GM12878 (cell line): ENCODE measurements at places on chromosomes 1 and 21. TPM values are rescaled to one million over a fixed set of nuclear protein-coding genes. Genes with fewer than 3 reads are reported as not detected.

DNA sequence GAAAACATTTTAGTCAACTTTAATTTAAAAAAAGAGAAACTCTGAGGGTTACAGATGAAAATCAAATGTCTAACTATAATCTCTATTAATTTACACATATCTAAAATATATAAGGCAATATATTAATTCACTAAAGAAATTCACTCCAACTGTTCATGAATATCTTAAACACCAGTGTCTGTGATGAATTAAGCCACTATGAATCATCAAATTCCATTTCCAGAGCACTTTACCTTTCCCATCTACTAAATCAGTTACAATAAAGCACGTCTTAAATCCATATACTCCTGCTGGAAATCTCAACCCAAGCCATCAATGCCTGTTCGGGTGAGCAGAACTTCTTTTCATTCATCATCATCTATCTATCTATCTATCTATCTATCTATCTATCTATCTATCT lies 4.3 kb downstream of the TAF5L start:
- no peak overlapping the region for H3K4me3 ChIP-seq
- H3K36me3 ChIP-seq = no peaks in the 10 kb centered on the region
- no peak overlapping the region for H3K27ac ChIP-seq
- peaks cover 24% of the 10 kb centered on the region for H3K4me1 ChIP-seq
- no peak for DNase-seq

- 0 out of 2 replicates have a peak, but pooled peaks cover 7% of the 10 kb centered on the region for H3K4me1 ChIP-seq
- no peak overlapping the region for H3K27ac ChIP-seq
- no peaks in the 10 kb centered on the region for H3K36me3 ChIP-seq
- no peaks in the 10 kb centered on the region for H3K27me3 ChIP-seq
- no peak for DNase-seq
Observed at GRCh38 chr1:202798260-202798659, 10.0 kb downstream of the KDM5B start.

DNA sequence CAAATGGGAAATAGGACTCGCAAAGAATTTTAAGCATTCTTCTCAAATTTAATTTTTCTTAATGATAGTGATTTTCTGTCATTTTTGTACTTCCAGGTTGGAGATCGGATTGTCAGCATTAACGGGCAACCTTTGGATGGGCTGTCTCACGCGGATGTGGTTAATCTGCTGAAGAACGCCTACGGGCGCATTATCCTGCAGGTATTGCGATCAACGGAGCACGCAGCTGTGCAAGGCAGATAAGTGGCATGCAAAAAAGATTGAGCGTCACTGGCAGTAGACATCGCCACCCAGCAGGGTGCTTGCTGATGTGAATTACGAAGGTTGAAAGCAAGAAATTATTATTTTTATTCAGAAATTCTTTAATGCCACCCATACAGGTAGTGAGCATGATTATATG lies 65.9 kb upstream of the L1TD1 start:
- H3K4me3 ChIP-seq = no peak overlapping the region
- H3K4me1 ChIP-seq = no peaks in the 10 kb centered on the region
- H3K27ac ChIP-seq = no peak overlapping the region
- H3K36me3 ChIP-seq = no peaks in the 10 kb centered on the region

DNA sequence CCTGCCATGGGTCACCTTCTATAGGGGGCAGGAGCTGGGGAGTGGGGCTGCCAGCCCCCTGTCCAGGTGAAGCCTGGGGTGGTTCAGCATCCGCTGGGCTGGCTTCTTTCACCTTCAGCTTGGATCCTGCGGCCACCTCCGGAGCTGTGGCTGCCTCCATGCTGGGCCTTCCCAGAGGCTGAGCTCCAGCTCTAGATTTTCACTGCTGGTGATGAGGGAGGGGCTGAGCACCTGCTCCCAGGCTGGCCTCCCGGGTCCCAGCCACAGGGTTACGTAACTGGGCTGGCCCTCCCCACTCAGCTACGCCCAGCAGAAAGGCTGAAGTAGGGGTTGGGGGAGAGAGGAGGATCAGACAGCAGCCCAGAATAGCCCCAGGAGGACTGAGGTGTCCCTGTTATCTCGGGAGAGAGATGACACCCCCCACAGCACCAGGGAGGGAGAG lies at the start of gene MYBPHL:
Gene MYBPHL, minus strand, starts transcription at position 180 of the 442 bp plus-strand sequence. Its CDS starts 20 bp downstream, at position 160.
- no peaks in the 10 kb centered on the region; the same call in 1 of the 2 replicates for H3K27me3 ChIP-seq
- H3K4me1 ChIP-seq = no peaks in the 10 kb centered on the region
- no peak within 1 kb of the TSS for H3K4me3 ChIP-seq

SPAG17 gene
- not detected in 2 replicates for total RNA-seq

DNA sequence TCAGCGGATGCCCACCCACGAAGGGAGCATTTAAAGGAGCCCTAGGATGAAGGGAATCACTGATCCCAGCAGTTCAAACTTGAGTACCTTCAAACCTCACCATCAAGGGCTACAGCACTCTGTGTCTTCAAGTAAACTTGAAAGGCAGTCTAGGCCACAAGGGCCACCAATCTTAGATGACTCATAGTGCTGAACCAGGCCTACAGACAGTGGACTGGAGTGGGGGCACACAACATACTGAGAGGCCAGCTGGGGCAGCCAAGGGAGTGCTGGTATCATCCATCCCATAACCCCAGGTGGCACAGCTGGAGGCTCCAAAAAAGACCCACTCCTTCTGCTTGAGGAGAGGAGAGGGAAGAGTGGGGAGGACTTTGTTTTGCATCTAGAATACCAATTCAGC lies 345.4 kb downstream of the DUSP10 start:
- no peak for DNase-seq
- no peak overlapping the region for H3K27ac ChIP-seq
- no peaks in the 10 kb centered on the region for H3K4me1 ChIP-seq
- H3K36me3 ChIP-seq = no peaks in the 10 kb centered on the region

- no peak for DNase-seq
- H3K27me3 ChIP-seq = no peaks in the 10 kb centered on the region
- H3K27ac ChIP-seq = no peak overlapping the region
- H3K36me3 ChIP-seq = no peaks in the 10 kb centered on the region
- H3K4me3 ChIP-seq = no peak overlapping the region
- H3K4me1 ChIP-seq = peaks cover 10% of the 10 kb centered on the region
Observed at GRCh38 chr1:91889717-91890459, 3.9 kb upstream of the TGFBR3 start.

- no peak overlapping the region for H3K4me3 ChIP-seq
- no peak for DNase-seq
- H3K27me3 ChIP-seq = no peaks in the 10 kb centered on the region
- H3K4me1 ChIP-seq = no peaks in the 10 kb centered on the region
Observed at GRCh38 chr1:82226186-82226505, 425.4 kb downstream of the ADGRL2 start.

CYP4A22 gene
- total RNA-seq = not detected in 2 replicates

OR2T11 gene
- total RNA-seq = not detected in 2 replicates

DNA sequence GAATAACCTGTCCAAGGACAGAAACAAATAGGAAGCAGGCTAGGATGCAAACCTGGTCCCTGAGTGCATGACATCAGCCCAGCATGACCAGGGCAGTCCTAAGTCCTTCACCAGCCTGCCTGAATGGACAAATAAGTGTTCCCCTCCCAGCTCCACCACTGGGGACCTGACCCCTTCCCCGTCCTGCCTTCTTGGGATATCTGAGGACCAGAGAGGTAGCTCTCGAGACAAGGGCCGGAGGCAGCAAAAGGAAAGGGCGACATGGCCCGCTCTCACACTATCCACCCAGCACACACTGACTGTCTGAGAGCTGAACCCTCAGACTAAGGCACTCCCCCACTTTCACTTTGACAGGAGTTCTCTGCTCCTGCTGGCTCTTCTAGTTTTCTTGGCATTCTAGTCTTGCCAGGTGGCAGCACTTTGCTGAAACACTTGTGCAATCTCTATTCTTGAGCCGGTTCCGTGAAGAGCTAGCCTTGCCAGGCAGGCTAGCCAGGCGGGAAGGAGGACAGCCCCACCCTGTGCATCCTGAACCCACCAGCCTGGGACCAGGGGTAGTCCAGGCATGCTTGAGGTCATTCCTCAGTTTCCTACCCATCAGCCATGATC lies 251.1 kb upstream of the RAB4A start:
- DNase-seq = no peak
- H3K4me3 ChIP-seq = no peak overlapping the region
- no peaks in the 10 kb centered on the region for H3K36me3 ChIP-seq
- H3K27ac ChIP-seq = no peak overlapping the region

MAP3K21 gene
- total RNA-seq = 0.21 TPM in 2 replicates

DNA sequence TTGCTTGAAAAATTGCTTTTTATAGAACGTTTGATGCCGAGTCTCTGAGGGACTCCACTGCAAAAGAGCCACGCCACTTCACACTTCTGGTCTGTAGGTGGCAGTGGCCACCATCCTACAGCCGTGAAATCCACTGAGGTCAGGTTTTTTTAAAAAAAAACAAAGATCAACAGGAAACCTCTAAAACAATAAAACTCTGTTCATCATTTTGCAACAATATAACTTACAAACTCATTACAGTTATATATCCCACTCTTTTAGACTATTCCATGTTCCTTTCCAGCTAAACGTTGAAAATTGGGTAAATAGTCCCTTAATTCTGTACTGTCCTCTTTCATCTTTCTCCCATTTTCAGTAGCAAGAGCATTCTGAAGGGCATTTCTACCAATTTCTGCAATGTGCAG lies 64.6 kb upstream of the FMN2 start:
- H3K36me3 ChIP-seq = no peaks in the 10 kb centered on the region
- H3K27ac ChIP-seq = no peak overlapping the region
- no peak overlapping the region for H3K4me3 ChIP-seq
- H3K4me1 ChIP-seq = no peaks in the 10 kb centered on the region
- H3K27me3 ChIP-seq = no peaks in the 10 kb centered on the region

HES2 gene
- total RNA-seq = 0.32 and 1.0 TPM in 2 replicates

DNA sequence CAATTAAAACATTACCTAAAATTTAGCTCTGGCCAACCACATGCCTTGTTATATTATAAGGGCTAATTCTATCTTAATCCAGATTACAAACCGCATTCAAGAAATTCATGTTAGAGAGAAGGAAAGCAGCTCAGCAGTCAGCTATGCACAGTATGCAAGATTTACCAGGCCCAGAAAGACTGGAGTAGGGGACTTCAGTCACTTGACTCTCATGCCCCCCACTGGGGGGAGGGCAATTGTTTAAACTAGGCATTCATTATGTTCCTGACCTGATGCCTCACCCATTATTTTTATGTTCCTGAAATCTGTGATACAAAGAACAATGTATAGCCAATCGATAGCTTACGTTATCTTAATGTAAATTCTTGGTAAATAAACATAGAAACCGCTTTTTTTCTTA lies 96.9 kb downstream of the ZNF644 start:
- H3K36me3 ChIP-seq = no peaks in the 10 kb centered on the region
- DNase-seq = no peak
- no peak overlapping the region for H3K27ac ChIP-seq
- H3K4me1 ChIP-seq = peaks cover under 1% of the 10 kb centered on the region; the same call in 1 of the 2 replicates
- H3K4me3 ChIP-seq = no peak overlapping the region

MTF1 gene
- total RNA-seq = 19.2 and 20.4 TPM in 2 replicates

DNA sequence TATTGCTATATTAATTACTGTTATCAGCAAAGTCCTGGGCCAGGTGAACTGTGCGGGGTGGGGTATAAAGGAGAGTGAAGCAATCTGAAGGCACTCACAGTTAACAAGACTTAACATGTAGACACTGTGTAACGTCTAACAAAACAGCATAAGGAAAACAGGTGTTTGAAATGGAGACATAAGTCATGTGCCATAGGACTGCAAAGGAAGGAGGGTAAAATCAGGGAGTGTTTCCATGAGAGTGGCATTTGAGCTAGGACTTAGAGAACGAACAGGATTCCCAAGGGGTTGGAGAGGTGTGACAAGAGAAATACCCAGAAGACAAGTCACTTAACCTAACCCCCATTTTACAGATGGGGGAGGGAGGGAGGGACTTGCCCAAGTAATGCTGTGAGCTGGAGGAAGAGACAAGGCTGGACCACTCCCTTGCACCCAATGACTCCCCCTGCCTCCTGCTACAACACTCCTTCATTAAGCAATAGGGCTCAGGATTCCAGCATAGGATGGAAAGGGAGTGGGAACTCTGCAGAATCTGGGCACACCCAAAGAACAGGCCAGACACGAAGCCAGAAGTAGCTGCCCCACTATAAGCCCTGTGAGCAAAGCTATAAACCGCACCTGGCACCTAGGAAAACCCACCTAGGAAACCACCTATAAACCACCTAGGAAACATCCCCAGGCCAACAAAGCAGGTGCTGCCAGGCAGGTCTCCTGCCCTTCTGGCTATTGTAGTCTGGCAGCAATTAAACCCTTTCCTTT lies 6.6 kb downstream of the PEF1 start:
- H3K4me1 ChIP-seq = peaks cover 5% of the 10 kb centered on the region; the same call in 1 of the 2 replicates
- H3K27ac ChIP-seq = peak overlapping the region; percentile 27
- H3K4me3 ChIP-seq = no peak overlapping the region; the same call in 1 of the 2 replicates
- no peaks in the 10 kb centered on the region for H3K27me3 ChIP-seq

CR1L gene
- total RNA-seq = not detected in 2 replicates

- no peak overlapping the region; the same call in 1 of the 2 replicates for H3K27ac ChIP-seq
- peaks cover 2% of the 10 kb centered on the region; the same call in 1 of the 2 replicates for H3K36me3 ChIP-seq
- H3K4me1 ChIP-seq = no peaks in the 10 kb centered on the region; the same call in 1 of the 2 replicates
- no peak for DNase-seq
Observed at GRCh38 chr1:153881751-153882150, 41.0 kb downstream of the GATAD2B start.

SHISAL2A gene
- total RNA-seq = 0.56 and 0.67 TPM in 2 replicates

ABCG1 gene
- total RNA-seq = 11.2 and 12.4 TPM in 2 replicates

GRCh38 chr1:17108360-17108759 lies 10.9 kb downstream of the PADI2 start:
- H3K4me1 ChIP-seq = no peaks in the 10 kb centered on the region
- no peak overlapping the region for H3K27ac ChIP-seq
- DNase-seq = no peak

DNA sequence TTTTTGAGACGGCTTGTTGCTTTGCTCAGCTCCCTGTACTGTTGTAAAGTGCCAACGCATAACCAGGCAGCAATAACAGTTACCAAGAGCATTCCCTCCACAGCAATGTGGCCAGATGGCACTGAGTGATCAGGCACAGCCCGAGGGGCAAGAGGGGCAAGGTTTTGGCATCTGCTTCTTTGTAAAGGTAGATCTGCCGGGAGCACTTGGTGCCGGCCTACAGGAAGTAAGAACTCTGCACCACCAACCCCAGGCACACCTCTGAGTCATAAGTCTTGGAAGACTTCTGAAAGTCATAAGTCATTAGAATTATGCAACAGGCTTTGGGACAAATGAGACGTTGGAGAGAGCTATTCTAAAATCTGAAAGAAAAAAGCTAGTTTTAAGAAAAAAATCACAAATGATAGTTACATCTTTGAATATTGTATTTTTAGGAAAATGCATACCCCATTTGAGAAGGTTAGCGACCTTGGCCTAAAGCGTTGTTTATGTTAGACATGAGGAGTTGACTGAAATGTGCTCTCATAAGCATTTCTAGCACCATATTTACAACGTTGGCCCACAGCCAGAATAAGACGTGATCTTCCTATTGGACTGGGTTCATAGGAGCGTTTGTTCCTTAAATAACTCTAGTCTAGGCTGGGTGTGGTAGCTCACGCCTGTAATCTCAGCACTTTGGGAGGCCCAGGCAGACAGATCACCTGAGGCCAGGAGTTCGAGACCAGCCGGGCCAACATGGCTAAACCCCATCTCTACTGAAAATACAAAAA lies 37.7 kb upstream of the MAP10 start:
- no peaks in the 10 kb centered on the region for H3K4me1 ChIP-seq
- H3K27ac ChIP-seq = no peak overlapping the region
- H3K36me3 ChIP-seq = no peaks in the 10 kb centered on the region
- no peaks in the 10 kb centered on the region for H3K27me3 ChIP-seq

GRCh38 chr1:157047062-157047410 lies 1.5 kb upstream of the ARHGEF11 start:
- H3K4me3 ChIP-seq = no peak overlapping the region
- H3K27me3 ChIP-seq = no peaks in the 10 kb centered on the region
- no peak for DNase-seq
- no peaks in the 10 kb centered on the region for H3K36me3 ChIP-seq
- no peak overlapping the region for H3K27ac ChIP-seq
- H3K4me1 ChIP-seq = no peaks in the 10 kb centered on the region

GRCh38 chr1:151047591-151047924 lies at the start of gene C1orf56:
Gene C1orf56, plus strand, starts transcription at chr1:151047751. Its CDS starts 97 bp downstream, at chr1:151047848.
- peak within 1 kb of the TSS; percentile 49 for H3K27ac ChIP-seq
- peaks cover 8% of the 10 kb centered on the region; the same call in 1 of the 2 replicates for H3K4me1 ChIP-seq
- peaks cover 11% of the 10 kb centered on the region; the same call in 1 of the 2 replicates for H3K36me3 ChIP-seq
- H3K27me3 ChIP-seq = no peaks in the 10 kb centered on the region
- DNase-seq = no peak
